Glutamatergic neuron (in vitro differentiated cells): ENCODE measurements at places on chromosomes 7 and 10. TPM values are rescaled to one million over a fixed set of nuclear protein-coding genes. Genes with fewer than 3 reads are reported as not detected.
A peak's percentile ranks its signal among the peaks of the same experiment; 100 is the strongest.

CC2D2B gene
- total RNA-seq: not detected

DNA sequence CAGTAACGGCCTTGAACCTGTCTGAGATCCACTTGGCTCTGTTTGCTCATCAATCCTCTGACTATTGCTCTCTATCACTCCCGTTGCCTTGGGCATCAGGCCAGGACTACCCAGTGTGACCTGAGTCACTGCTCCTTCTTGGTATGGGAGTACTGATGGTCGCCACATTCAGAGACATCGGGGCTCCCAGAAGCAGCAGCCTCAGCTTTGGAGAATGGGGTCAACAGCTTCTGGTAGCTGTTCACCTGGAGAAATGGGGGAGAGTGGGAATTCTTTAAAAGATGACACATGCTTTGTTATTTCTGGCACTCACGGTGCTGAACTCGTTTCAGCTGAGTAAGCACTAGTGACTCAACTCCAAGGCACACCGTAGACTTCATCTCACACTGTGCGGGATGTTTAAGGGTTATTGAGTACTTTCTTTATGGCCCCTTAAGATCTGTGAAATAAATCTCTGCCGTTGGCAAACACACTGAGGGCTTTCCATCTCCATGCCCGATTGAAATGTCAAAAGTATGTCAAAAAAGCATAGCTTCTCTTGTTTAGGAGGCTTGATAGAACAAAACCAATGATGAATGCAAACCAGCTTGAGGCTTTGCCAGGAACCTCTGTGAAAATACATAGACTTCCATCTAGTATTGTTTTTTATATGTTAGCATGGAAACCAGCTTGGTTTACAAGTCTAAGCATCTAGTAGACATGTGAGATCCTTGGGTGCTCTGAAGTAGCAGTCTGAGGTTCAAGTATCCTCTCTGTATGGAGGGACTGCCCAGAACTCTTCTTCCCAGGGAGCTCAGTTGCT, 333.1 kb downstream of the CXCL12 start:
- H3K27ac ChIP-seq: no peak overlapping the region
- peaks cover 2% of the 10 kb centered on the region for H3K27me3 ChIP-seq
- H3K36me3 ChIP-seq: no peaks in the 10 kb centered on the region

TRIL gene
- total RNA-seq: 1.4 TPM

DNA sequence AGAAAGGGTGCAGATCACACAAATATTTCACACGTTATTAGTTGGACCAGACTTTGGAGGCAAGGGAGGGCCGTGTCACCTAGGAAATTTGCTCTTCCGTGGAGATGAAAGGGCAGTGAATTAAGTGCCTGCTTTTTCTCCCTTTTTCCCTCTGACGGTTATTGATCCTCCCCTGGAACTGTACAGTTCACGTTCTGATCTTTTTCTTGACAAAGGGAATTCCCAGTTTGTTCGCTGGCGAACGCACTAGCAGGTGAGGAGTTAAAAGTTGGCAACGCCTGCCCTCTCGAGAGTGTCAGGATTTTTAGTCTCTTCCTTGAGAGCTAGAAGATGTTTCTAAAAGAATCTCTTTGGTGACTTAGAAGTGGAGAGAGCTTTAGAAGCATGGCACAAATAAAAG, 111.5 kb downstream of the TCF7L2 start:
- no peak for DNase-seq
- no peaks in the 10 kb centered on the region for H3K36me3 ChIP-seq
- peaks cover 24% of the 10 kb centered on the region for H3K4me1 ChIP-seq
- peak overlapping the region; percentile 27 for H3K4me3 ChIP-seq
- H3K27ac ChIP-seq: peak overlapping the region; percentile 20

GRCh38 chr10:79490400-79491142, 21.8 kb upstream of the EIF5AL1 start:
- H3K36me3 ChIP-seq: no peaks in the 10 kb centered on the region
- H3K27me3 ChIP-seq: peaks cover 9% of the 10 kb centered on the region
- no peak overlapping the region for H3K4me3 ChIP-seq
- peak; percentile 35 for DNase-seq

FLNC gene
- total RNA-seq: 241 TPM
